ENCODE measurements at places on chromosomes 16 and 17. TPM values are rescaled to one million over a fixed set of nuclear protein-coding genes. Genes with fewer than 3 reads are reported as not detected.

GRCh38 chr16:852451-853185, 52.1 kb upstream of the GNG13 start:
- no peak overlapping the region for H3K4me3 ChIP-seq
- no peak for DNase-seq
- peaks cover 6% of the 10 kb centered on the region for H3K27me3 ChIP-seq

GRCh38 chr16:83420206-83420760, 387.5 kb upstream of the HSBP1 start:
- no peak overlapping the region for H3K4me3 ChIP-seq
- no peak overlapping the region for H3K27ac ChIP-seq
- no peaks in the 10 kb centered on the region for H3K27me3 ChIP-seq
- DNase-seq = peak; percentile 3

TRPV3 gene
- not detected for total RNA-seq

- H3K27me3 ChIP-seq = peaks cover 4% of the 10 kb centered on the region
- H3K4me1 ChIP-seq = peaks cover 28% of the 10 kb centered on the region
- H3K27ac ChIP-seq = no peak overlapping the region
- no peak for DNase-seq
These were observed 223.9 kb downstream of the ZFHX3 start for GRCh38 chr16:72824027-72824426.

DNA sequence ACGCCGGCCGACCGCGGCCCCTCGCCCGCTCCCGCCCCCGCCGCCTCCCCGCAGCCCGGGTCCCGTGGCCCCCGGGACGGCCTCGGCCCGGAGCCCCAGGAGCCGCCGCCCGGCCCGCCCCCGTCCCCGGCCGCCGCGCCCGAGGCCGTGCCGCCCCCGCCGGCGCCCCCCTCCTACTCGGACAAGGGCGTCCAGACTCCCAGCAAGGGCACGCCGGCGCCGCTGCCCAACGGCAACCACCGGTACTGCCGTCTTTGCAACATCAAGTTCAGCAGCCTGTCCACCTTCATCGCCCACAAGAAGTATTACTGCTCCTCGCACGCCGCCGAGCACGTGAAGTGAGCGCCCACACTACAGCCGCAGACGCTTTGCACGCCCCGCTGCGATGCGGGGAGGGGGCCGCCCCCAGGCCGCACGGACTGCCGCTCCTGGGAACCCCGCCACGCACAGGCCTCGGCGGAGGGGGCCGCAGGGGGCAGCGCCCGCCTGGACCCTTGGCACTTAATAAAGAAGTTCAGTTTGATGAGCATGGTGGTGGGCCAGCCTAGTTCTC, 35.5 kb upstream of the ZC3H18 start:
- H3K4me3 ChIP-seq = peak overlapping the region; percentile 82
- peaks cover 6% of the 10 kb centered on the region for H3K4me1 ChIP-seq
- H3K27me3 ChIP-seq = peaks cover 10% of the 10 kb centered on the region
- peak overlapping the region; percentile 67 for H3K27ac ChIP-seq
- peak; percentile 22 for DNase-seq

DNA sequence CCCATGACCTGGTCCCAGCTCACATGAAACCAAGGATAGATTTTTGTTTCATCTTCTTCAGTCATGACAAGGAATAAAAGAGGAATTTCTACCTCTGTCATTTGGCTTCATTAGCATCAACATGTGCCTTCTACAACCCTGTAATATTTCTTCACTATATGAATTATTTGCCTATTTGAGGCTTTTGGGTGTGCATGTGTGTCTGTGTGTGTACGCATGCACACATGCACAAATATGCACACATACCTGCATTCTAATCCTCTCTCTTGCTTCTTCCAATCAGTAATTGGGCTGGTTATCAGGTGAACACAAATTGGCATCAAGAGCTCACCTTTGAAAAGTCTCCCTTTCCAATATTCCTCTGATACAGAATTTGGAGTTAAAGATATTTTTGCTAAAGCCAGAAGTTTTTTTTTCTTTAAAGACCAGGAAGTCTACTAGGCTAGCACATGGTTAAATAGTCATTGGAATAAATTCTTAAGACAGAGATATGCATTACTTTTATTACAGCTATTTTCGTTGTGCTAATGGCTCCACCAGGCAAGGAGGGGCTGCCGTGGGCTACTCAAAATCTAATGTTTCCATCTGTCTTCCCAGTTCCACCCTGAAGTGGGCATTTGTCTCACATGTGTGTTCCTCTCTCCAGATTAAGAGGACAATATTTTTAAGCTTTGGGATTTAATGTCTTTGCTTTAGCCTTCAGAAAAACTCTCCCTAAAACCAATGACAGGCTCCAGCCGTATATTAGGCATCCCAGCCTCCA, 547.2 kb upstream of the CDH5 start:
- H3K27me3 ChIP-seq = peaks cover 17% of the 10 kb centered on the region
- H3K4me3 ChIP-seq = no peak overlapping the region
- H3K27ac ChIP-seq = no peak overlapping the region
- DNase-seq = no peak
- no peaks in the 10 kb centered on the region for H3K4me1 ChIP-seq

DNA sequence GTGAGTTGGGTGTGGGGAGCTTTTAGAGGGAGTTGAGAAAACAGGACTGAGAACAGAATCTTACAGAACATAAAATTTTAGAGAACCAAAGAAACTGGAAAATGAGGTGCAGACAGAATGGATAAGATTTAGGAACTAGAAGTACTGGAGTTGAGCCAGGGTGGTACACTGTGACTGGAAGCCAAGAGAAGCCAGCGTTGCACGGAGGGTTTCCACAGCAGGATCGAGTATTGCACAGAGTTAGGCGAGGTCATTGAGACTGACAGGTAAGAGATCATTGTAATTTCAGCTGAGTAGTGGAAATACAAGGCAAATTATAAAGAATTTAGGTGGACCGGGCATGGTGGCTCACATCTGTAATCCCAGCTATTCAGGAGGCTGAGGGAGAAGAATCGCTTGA, 6.6 kb downstream of the GSDMA start:
- H3K27ac ChIP-seq = no peak overlapping the region
- no peak overlapping the region for H3K4me3 ChIP-seq
- no peaks in the 10 kb centered on the region for H3K36me3 ChIP-seq
- no peak for DNase-seq
- peaks cover 26% of the 10 kb centered on the region for H3K4me1 ChIP-seq

DNA sequence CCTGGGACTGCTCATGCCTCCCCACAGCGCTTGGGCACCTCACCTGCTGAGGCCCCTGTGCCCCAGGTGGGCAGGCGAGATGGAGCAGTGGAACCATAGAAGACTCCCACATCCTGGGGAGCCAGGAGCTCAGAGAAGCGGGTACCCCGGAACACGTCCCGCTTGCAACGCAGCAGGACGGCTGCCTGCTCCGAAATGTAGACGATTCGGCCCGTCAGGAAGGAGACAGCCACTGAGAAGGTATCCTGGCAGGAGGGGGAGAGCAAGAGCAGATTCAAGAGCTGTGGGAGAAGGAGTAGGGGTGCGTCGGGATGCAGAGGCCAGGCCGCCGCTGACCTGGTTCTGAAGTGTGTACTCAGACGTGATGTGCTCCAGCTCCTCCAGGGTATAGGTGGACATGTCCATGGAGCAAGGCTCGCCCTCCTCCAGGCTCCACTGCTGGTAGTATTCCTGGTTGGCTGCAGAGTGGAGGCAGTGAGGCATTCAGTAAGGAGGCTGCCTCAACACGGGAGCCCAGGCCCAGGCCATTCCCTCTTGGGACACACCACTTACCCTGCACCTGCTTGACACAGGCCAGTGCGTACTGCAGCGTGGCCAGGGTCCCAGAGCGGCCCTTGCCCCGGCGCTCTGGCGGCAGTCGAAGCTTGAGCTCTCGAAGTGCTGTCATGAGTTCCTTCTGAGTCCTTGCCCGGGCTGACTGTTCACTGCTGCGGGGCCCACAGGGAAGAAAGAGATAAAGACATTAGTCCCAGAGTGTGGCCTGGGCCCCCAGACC, 2.6 kb downstream of the PER1 start:
- H3K36me3 ChIP-seq = peaks cover 15% of the 10 kb centered on the region
- H3K27me3 ChIP-seq = peaks cover 34% of the 10 kb centered on the region

GRCh38 chr16:84888450-84888849, 68.7 kb downstream of the CRISPLD2 start:
- no peak overlapping the region for H3K4me3 ChIP-seq
- peaks cover 2% of the 10 kb centered on the region for H3K27me3 ChIP-seq

SLC16A5 gene
- total RNA-seq = 19.5 TPM

PRAC1 gene
- total RNA-seq = not detected

KRTAP2-2 gene
- total RNA-seq = not detected

SLX1A gene
- 23.3 TPM for total RNA-seq

HBQ1 gene
- total RNA-seq = 0.49 TPM

DNA sequence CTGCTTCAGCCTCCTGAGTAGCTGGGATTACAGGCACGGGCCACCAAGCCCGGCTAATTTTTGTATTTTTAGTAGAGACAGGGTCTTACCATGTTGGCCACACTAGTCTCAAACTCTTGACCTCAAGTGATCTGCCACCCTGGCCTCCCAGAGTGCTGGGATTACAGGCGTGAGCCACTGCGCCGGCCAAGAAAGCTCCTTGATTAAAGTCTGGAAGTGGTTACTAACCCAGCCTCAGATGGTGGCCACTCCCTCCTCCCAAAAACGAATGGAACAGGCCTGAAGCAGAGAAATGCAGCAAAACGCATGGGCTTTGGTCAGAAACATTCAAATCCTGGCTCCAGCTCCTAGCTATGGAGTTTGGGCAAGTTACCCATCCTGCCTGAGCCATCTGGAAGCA, 11.3 kb downstream of the FKBP10 start:
- peak overlapping the region; percentile 45 for H3K27ac ChIP-seq
- no peaks in the 10 kb centered on the region for H3K4me1 ChIP-seq
- no peaks in the 10 kb centered on the region for H3K36me3 ChIP-seq
- no peak for DNase-seq

DNA sequence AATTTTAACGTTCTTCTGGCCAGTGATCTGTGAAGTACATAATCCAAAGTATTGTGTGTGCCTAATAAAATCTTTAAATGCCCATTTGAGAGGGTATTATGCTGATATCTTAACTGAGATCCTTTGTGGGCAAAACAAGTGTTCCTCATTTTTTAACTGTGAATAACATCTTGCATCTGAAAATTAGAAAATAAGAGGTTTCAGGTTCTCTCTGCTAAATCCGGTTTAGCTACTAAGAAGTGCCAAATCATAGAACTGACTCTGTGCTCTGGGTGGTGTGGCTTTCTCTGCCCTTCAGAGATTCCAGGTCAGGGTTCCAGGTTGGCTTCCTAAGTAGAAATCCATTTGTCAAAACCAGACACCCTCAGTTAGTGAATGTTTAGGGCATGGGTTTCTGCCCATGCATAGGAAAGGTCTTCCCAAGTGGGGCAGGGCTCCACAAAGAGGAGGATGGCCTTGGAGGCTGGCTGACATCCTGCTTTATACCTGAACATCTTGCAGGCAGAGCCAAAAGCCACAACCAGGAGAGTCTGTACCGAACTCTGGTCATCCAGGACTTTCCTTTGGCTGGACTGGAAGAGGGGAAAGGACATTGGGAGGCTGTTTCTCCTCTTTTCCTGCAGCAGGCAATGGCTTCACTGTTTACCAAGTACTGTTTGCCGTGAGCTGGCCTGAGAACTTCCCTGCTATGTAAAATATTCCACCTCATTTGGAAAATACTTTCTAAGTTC, 8.5 kb downstream of the ALDH3A2 start:
- peaks cover 2% of the 10 kb centered on the region for H3K27me3 ChIP-seq
- peaks cover 27% of the 10 kb centered on the region for H3K36me3 ChIP-seq
- peaks cover 2% of the 10 kb centered on the region for H3K4me1 ChIP-seq
- no peak overlapping the region for H3K27ac ChIP-seq

NCOR1 gene
- total RNA-seq = 105 TPM

DYNLL2 gene
- 31.8 TPM for total RNA-seq

DNA sequence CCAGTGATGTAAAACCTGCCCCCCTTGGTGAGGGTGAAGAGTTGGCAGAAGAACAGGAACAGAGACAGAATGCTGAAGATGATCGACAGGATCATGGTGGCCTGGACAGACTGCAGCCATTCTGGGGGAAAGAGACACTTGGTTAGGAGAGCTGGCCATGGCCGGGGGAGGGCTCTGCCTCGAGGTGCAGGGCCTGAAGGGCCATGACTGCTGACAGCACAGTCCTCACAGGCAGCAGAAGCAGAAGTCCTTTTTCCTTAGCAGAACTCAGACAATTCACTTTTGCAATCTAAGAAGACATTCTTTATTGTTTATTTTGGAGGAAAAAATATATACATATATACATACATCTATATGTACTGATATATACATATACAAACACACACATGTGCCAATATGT, 25.6 kb downstream of the PMP22 start:
- H3K27ac ChIP-seq = no peak overlapping the region
- peaks cover 31% of the 10 kb centered on the region for H3K4me1 ChIP-seq
- H3K27me3 ChIP-seq = no peaks in the 10 kb centered on the region
- DNase-seq = no peak

DNA sequence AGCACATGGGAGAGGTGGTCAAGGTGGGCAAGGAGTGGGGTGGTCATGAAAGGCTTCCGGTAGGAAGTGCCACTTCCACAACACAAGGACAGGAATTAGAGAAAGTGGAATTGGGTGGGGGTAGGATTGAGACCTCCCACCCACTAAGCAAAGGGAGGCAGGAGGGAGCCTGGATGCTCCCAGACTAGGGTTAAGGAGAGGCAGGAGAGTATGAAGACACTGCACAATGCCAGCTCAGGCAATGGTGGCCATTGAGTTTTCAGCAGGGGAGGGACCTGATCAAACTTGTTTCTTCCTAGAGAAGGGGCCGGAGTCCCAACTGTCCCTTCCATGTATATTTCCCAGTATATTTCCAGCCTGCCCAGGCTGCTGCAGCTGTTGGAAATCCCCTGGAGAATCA, 3.1 kb upstream of the RAB11FIP4 start:
- no peak for DNase-seq
- H3K4me1 ChIP-seq = no peaks in the 10 kb centered on the region
- H3K27me3 ChIP-seq = peaks cover 23% of the 10 kb centered on the region

DNA sequence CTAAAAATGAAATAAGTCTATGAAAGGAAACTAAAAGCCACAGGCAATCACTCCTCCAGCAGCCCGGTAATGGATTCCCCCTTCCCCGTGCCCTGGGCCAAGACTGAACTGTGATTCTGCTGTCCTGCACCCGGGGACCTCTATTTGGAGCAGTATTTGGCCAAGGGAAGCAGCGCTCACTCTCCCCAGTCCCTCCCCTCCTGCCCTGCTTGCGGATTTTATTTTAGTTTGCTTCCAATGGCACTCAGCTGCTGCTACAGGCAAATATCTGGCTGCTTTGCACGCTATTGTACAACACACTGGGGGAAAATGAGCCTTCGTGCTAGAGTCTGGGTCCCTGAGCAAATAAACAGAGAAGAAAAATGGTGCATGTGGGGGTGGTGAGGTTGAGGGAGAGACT, 975.7 kb upstream of the RBFOX1 start:
- no peak overlapping the region for H3K4me3 ChIP-seq
- no peak for DNase-seq
- no peaks in the 10 kb centered on the region for H3K27me3 ChIP-seq
- no peaks in the 10 kb centered on the region for H3K4me1 ChIP-seq
- peaks cover 6% of the 10 kb centered on the region for H3K36me3 ChIP-seq
- H3K27ac ChIP-seq = no peak overlapping the region

DNA sequence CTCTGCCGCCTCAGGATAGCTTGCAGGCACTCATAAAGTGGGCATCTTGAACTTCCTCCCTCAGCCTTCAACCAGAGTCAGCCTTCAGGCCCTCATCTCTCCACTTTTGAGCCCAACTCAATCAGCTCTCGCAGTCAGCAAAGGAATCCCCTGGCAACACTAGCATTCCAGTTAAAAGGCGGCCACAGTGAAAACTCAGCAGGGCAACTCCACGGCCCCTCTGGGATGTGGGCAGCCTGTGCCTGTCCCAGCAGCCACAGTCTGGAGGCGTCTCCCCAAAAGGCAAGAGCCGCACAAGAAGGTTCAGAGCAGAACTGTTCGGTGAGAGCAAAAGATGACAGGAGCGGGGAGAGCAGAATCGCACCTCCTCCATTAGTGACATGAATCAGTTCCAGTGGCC, 9.0 kb downstream of the TMEM11 start:
- H3K27me3 ChIP-seq = no peaks in the 10 kb centered on the region
- peaks cover 36% of the 10 kb centered on the region for H3K4me1 ChIP-seq
- H3K36me3 ChIP-seq = peaks cover 7% of the 10 kb centered on the region
- peak overlapping the region; percentile 40 for H3K27ac ChIP-seq

Data from HFFc6 (cell line).